ENCODE measurements at places on chromosomes 2 and 18. TPM values are rescaled to one million over a fixed set of nuclear protein-coding genes. Genes with fewer than 3 reads are reported as not detected.
A peak's percentile ranks its signal among the peaks of the same experiment; 100 is the strongest.

The PNO1 gene
- total RNA-seq: 15.9 TPM

The GCA gene
- total RNA-seq: 38.9 TPM

DNA sequence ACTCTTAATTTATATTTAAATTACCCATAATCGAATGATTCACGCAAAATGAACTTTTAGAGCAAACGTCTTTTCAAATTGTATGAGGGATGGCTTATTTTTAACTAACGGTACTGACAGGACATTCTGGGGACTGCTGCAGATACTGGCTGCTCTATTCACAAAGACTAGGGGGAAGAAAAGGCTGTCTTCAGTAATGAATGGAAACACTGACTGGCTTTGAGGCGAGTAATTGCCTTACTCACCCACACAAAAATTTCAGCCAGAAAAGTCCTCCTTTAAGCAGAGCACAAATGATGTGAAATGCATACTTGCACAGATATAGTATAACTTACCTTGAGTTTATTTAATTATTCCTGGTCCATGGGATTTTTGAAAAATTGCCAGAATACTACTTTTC lies 852.6 kb downstream of the DPP10 start:
- DNase-seq: no peak

DNA sequence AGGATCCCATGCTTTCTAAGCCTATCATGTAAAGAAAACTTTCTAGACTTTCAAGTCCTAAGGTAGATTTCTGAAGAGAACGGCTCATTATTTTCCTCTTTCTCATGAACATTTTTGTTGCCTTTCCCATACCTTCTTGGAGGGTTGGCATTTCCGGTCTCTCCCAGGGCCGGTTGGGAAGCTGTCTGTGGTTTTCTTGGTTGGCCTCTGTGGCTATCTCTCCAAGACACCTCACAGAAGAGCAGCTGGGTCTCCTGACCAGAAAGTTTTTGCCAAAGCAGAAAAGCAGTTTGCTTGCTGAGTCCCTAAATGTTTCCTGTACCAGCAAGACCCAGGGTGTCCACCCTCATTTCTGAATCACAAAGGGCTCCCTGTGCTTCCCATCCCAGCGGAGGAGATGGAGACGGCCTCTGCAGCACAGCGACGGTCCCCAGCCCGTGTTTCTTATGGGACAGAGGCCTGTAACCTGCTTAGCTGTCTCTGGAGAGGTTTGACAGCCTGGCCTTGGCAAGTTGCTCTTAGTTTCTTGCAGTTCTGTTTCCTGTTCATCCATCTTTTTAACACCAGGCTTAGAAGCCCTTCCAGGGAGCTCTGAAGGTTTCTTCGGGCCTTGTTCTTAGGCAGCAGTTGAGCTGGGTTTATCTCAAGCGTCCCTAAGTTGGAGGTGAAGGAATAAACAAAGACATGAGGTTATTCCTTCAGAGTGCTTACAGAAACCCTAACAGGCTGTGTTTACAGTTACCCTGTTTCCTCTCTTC lies 39.8 kb downstream of the GREB1 start:
- peak; percentile 75 for DNase-seq

DNA sequence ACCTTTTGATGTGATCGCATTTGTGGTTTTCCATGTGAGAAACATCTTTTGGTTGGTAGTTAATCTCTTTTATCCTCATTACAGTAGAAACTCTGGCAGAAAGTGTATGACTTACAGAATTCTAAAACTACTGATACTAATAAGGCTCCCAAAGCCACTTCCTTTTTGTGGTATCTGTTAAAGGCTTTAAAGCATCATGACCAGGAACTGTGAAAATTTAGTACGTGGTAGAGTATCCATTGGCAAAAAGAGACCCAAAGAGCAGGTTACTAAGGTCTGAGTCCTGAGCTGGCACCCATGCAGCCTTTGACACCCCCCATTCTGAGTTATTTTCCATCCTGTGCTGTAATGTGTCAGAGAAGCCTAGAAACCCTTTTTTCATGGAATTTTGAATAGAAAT lies 94.5 kb downstream of the DPP4 start:
- DNase-seq: no peak

- no peak for DNase-seq
Measured at GRCh38 chr2:76870011-76870410, 652.2 kb downstream of the LRRTM4 start.

- DNase-seq: no peak
Measured at GRCh38 chr2:62266433-62267038, 70.6 kb downstream of the B3GNT2 start.

GRCh38 chr2:98122524-98122923 lies 35.6 kb downstream of the VWA3B start:
- no peak for DNase-seq

All from posterior vena cava (tissue), 2 donors.